ENCODE measurements at places on chromosomes 1 and 21.

- DNase-seq: no peak
Observed at GRCh38 chr1:93593854-93594602, 87.6 kb downstream of the BCAR3 start.

DNA sequence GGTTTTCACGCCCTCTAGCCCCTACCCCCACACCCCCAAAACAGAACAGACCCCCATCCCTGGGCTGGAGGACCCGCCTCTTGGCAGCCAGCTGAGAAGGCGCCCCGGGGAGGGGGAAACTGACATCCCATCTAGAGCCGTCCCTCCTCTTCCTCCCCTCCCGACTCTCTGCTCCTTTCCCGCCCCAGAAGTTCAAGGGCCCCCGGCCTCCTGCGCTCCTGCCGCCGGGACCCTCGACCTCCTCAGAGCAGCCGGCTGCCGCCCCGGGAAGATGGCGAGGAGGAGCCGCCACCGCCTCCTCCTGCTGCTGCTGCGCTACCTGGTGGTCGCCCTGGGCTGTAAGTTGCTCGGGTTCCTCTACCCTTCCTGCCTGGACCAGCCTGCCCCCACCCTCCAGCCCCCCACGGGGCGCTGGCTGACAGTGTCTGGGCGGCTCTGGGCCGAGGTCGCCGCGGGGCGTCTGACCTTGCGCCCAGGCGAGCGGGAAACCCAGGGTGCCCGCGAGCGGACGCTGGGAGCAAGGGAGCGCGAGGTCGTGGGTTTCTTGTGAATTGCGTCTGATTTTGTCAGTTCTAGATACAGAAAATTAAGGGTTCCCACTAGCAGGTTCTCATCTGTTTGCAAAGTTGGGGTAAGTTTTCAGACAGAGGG, 618 bp downstream of the JAM2 start:
- DNase-seq: peak; percentile 34

DNA sequence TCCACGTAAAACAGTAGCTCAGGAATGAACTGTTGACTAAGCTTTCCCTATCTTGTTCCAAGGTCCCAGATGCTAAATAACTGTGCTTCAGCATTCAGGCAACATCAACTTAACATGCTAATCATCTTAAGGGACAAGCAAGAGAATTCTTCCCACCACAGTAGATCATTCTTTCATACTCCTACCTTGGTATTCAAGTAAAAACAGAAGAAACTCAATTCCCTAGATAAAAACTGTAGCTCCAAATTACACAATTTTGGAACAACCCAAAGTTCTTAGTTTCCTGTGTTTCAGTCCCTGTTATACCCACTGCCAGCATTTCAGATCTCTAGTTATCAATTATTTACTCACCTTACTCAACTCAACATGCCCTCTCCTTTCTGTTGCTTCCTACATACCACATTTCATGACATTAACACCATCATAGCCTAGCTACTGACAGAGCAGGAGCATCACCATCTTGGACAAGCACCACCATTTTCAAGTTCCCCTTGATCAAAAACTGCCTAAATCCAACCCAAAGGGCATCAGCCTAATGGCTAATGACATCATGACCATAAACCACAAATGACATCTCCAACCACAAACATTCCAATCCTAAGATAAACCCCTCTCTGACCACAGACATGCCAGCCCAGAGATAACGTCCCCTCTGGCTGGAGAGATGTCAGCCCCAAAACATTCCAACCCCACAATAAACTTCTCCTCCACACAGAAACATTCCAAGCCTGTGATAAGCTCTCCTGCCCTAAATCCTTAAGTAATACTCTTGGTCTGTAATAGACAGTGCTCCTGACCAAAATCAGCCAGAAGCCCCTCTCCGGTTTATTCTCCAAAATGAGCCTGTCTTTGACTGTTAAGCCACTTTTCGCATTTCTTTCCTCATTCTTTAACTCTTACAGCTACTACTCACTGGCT, 191.2 kb downstream of the RERE start:
- DNase-seq: no peak

GRCh38 chr1:33030575-33030974, 6.1 kb downstream of the AK2 start:
- DNase-seq: no peak

DNA sequence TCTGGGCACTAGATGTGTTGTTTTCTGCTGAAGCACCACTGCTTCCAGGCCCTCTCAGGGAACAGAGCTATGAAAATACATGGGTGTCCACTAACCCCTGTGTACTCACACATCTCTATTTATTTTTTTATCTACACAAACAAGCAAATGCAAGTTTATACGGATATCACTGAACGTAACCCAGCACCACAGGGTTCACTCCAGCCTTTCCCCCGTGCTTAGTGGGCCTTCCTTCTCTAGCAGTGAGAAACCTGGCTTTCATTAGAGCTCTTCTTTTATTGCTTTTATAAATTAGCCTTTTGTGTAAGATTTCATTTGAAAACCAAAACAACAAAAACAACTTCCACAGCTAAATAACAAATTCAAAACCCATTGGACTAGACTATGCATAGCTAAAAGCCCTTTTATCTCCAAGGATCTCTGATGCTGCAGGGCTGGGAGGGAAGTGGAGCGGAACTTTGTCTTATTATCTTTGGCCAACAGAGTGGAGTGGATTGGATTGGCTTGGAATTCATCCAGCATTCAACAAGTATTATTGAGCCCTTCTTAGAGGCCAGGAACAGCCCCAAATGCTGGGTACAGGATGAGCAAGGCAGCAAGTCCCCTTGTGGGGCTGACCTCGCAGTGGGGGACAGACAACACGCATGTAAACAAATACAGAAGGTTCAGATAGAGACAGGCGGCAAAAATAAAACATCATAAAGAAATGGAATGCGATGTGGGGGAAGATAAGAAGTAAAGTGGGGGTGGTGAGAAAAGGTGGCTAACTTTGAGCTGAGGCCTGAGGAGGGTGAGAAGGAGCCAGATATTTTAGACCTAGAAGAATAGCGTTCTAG, 371.8 kb upstream of the POU3F1 start:
- no peak for DNase-seq

DNA sequence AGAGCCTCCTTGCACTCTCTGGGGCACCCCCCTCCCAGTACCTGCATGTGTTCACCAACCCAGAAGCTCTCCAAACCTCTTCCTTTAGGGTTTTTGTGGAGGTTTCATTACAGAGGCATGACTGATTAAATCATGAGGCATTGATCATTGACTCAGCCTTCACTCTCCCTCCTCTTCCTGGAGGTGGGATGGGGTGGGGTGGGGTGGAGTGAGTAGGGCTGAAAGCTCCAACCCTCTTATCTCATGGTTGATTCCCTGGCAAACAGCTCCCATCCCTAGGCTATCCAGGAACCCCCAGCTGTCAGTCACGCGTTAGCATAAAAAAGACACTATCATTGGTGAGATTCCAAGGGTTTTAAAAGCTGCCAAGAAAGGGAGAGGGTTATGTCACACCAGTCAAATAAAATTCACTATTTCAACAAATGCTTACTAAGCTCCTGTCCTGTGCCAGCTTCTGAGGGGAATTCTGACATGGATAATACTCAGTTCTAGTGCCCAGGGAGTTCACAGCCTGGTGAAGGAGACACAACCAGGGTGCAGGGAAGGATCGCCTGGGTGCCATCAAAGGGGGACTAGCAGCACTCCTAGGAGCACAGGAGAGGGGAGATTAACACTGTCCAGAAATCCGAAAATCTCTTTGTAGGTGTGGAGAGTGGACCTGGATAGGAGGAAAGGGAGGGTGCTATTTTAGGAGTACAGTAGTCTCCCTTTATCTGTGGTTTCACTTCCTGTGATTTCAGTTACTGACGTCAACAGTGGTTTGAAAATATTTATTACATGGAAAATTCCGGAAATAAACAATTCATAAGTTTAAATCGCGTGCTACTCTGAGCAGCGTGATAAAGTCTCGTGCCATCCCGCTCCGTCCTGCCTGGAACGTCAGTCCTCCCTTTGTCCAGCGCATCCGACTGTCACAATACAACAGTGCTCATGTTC, 6.8 kb upstream of the IL24 start:
- no peak for DNase-seq

DNA sequence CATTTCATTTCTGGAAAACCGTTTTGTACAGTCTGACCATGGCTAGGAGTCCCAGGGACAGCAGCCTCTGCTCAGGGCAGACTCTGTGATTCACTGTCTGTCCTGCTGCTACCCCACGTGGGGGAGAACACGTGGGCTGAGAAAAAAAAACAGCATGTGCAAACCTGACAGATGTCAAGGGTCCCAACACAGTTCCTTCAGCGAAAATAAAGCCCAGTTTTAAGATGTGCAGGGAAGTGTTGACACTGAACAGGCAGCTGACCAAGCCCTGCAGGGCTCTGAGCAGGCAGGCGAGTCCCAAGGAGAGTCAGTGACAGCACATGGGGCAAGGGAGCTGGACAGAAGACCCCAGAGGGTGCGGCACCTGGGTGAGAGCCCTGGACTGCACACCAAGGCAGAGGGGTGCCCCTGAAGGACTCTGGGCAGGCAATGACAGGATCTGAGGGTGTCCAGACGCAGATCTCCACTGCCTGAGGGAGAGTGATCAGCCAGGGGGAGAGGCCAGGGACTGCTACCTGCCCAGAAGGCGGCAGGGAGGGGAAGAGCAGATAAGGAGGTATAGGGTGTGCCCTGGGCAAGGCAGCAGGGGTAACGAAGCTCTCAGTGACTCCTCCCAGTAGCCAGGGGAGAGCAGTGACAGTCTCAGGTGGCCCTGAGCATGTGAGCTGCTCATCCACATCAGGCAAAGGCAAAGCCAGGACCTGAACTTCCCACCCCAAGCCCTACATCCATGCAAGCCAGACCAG, 5.1 kb upstream of the SPATC1L start:
- no peak for DNase-seq

GRCh38 chr1:203693721-203694120, 67.1 kb downstream of the ATP2B4 start:
- no peak for DNase-seq

DNA sequence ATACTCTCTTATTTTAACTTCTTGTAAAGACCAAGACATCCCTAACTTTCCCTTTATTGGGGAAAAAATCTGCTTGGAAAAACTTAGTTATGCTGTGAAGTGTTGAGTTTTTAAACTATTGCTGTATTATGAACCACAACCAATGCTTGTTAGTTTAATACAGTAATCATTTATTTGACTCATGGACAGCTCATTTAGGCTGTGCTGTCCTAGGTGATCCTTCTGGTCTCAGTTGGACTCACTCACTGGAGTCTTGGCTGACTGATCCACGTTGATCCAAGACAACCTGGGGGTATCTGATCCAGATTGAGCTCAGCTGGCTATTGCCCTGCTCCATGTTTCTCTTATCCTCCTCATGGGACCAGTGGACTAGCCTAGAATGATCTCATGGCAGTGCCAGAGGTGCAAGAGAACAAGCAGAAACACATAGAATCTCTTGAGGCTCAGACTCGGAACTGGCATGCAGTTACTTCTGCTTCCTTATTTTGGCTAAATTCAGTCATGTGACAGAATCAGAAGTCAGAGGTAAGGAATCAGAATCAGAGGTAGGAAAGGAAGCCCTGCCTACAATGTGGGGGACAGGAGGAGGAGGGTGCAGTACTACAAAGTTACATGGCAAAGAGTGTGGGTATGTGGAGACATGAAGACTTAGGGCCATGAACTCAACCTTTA, 156.5 kb downstream of the FGGY start:
- DNase-seq: no peak

DNA sequence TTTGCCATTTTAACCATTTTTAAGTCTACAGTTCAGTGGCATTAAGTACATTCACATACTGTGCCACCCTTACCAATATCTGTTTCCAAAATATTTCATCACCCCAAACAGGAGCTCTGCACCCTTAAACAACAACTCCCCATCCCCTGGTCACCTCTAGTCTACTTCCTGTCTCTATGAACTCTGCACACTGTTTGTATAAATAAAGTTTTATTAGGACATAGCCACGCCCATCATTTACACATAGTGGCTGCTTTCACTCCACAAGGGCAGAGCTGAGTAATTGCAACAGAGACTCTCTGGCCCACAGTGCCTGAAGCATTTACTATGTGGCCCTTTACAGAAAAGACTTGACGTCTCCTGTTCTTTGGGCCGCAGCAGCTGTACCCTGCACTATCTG, 30.1 kb downstream of the KCNAB2 start:
- DNase-seq: no peak

GRCh38 chr1:110672753-110673108, 2.0 kb downstream of the KCNA3 start:
- DNase-seq: no peak

DNA sequence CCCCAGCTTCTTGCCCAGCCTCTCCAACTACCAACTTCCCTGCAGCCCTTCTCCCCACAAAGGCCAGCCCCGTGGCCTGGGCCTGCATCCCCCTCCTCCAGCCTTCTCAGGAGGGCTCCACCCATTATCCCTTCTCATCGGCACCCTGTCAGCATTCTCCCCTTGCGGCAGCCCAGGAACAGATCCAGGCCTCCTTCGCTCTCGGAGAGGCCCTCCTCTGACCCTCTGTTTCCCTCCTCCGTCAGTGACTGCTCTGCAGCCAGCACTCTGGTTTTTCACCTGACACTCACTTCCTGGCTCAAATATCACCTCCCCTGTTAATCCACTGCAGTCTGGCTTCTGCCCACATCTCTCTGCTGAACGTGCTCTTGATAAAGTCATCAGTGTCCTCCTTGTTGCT, 17.5 kb downstream of the ADGRB2 start:
- DNase-seq: no peak

DNA sequence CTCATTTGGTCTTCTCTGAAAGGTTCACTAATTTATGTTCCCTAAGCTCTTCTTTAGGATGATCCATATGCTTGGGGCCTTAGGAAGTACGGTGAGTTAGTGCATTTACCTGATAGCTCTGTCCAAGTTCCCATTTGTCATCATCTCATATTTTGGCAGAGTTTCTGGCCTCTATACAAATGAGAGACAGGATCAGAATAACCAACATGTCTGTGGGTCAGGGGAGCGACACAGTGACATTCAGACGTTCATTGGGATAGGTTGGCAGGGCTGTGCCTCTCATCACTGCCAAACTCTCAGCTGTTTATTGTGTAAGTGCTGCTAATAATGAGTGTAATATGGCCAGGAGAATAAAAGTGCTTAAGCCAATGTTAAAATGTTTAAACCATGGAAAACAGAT, 561.1 kb upstream of the ZRANB2 start:
- no peak for DNase-seq

Data from tibial artery (tissue), 4 donors.